ENCODE measurements at places on chromosomes 4 and X.

GRCh38 chr4:23904639-23905071 is 14.8 kb upstream of the PPARGC1A start:
- DNase-seq = no peak

DNA sequence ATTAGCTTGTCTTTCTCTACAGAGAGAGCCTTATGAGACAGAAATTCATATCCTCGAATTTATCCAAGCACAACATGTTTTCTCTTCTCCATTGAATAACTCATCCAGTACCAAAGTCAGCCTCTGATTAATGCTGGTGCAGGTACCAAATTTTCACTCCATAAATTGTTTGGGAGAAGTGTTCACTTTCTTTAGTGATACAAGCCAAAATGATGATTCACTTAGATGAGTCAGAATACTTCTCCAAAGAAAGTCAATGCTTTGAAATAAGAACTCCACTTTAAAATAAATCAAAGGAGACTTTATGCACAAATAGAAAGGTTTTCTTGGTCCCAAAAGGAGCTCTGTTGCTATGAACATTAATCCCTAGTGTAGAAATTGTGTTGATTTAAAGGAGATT is 60.2 kb downstream of the MAOB start:
- DNase-seq = no peak

GRCh38 chrX:123223859-123224258 is 39.8 kb downstream of the GRIA3 start:
- DNase-seq = no peak

GRCh38 chrX:17552044-17552650 is 177.1 kb downstream of the NHS start:
- no peak for DNase-seq

- DNase-seq = no peak
Measured at GRCh38 chrX:132226169-132226568, 6.9 kb upstream of the RAP2C start.

DNA sequence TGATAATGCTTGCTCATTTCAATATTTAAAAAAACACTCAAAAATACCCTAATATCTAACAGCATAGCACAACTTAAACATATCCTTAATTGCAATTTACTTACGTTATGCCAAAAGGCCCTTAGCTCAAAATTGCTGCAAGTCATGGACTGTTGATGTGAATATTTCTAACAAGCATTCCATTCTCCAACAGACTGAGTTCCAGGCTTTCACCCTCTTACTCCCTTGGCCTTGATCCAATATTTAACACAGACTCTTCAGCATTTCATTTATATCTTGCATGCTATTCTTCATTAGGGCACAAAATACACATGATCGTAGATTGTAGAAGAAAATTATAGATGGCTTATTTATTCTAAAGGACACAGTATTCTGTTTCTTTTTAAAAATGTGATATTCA is 96.5 kb downstream of the RNF150 start:
- DNase-seq = no peak

- DNase-seq = no peak
Measured at GRCh38 chrX:15310117-15310516, 5.3 kb downstream of the ASB11 start.

- DNase-seq = no peak
Measured at GRCh38 chrX:84322083-84322827, 134.3 kb upstream of the RPS6KA6 start.

DNA sequence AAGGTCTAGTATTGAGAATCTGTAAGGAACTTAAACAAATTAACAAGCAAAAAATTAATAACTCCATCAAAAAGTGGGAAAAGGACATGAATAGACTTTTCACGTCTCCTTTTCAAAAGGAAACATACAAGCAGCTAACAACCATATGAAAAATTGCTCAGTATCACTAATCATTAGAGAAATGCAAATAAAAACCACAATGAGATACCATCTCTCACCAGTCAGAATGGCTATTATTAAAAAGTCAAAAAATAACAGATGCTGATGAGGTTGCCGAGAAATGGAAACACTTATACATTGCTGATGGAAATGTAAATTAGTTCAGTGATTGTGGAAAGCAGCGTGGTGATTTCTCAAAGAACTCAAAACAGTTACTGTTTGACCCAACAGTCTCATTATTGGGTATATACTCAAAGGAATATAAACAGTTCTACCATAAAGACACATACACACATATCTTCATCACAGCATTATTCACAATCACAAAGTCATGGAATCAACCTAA is 410.4 kb upstream of the SMIM31 start:
- DNase-seq = no peak

GRCh38 chrX:93791304-93791703 is 117.3 kb downstream of the FAM133A start:
- DNase-seq = no peak

GRCh38 chrX:74579597-74580198 is 34.7 kb downstream of the RLIM start:
- no peak for DNase-seq

DNA sequence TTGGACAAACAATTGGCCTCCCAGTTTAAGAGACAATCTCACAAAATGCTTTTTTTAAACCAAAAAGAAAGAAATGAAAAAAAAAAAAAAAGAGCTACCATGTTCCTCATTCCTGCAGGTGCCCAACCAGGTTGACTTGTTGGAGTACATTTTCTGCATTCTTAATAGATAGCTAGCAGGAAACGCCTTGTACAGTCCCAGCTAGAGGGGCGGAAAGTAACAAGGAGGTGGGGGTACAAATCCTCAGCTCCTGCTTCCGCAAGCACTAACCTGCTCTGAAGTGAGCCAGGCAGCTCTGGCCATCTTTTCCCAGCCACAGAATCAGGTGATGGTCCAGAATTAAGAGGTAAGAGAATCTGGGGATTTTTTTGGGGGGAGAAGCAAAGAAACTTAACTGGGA is at the start of gene VGLL1:
VGLL1 (plus strand) TSS at position 265 of the 400 bp plus-strand sequence. CDS start 3,806 bp downstream, outside the sequence.
- no peak for DNase-seq

GRCh38 chr4:157572951-157573350 is 352.4 kb downstream of the GRIA2 start:
- no peak for DNase-seq

DNA sequence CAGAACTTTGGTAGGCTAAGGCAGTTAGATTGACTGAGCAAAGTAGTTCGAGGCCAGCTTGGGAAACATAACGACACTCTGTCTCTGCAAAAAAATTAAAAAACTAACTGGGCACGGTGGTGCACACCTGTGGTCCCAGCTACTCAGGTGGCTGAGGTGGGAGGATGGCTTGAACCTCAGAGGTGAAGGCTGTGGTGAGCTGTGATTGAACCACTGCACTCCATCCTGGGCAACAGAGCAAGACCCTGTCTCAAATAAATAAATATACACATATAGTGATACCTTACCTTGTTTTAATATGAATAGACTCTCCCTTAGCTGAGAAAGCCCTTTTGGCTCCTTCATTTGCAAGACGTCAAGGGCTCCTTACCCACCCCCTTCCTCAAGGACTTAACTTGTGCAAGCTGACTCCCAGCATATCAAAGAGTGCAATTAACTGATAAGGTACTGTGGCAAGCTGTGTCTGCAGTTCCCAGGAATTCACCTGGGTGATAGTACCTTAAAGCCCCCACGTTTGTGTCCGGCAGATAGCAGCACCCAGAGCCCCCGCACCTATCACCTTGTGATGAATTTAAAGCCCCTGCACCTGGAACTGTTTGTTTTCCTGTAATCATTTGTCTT is 655.6 kb upstream of the GALNTL6 start:
- no peak for DNase-seq

DNA sequence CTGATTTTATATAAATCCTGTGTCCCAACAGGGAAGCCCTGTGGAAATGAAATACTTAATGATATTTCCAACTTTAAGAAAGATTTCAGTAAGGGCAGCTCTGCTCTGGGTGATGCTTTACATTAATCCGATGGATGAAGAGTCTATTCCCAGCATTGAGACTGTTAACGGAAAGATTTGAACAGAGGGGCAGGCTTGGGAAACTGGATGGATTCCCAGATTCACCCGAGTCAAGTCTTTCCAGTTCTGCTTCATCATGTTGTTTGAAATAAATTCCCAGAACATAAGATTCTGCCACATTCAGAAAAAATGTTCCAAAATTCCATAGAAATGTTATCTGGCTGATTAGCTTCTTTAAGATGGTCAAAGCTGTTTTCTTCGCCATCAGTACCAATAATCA is 246.0 kb downstream of the FBXW7 start:
- no peak for DNase-seq

- DNase-seq = no peak
Measured at GRCh38 chr4:71261633-71262121, 77.1 kb upstream of the SLC4A4 start.

DNA sequence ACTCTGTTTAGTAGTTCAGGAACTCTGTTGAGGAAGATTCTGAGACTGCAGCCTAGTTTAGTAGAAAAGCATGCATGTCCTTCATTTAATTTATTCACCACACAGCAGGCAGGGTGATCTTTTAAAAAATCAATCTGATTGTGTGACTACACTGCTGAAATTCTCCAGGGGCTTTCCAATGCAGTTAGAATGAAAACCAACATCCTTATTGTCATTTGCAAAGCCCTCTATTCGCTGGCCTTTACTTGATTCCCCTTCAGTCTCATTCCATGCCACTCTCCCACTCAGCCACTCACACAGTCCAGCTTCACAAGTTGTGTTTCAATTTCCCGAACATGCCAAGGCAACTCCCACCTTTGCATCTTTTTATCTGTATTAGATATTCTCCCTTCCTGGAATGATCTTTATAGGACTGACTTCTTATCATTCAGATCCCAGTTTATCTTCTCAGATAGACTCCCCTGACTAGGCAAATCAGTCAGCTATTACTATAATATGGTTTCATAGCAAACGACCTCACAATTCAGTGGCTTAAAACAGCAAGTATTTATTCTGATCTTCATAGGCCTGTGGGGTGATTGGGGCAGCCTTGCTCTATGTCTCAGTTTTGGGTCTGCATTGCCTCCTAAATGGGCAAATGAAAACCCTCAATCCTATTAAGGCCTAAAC is 21.3 kb upstream of the FTHL17 start:
- no peak for DNase-seq

DNA sequence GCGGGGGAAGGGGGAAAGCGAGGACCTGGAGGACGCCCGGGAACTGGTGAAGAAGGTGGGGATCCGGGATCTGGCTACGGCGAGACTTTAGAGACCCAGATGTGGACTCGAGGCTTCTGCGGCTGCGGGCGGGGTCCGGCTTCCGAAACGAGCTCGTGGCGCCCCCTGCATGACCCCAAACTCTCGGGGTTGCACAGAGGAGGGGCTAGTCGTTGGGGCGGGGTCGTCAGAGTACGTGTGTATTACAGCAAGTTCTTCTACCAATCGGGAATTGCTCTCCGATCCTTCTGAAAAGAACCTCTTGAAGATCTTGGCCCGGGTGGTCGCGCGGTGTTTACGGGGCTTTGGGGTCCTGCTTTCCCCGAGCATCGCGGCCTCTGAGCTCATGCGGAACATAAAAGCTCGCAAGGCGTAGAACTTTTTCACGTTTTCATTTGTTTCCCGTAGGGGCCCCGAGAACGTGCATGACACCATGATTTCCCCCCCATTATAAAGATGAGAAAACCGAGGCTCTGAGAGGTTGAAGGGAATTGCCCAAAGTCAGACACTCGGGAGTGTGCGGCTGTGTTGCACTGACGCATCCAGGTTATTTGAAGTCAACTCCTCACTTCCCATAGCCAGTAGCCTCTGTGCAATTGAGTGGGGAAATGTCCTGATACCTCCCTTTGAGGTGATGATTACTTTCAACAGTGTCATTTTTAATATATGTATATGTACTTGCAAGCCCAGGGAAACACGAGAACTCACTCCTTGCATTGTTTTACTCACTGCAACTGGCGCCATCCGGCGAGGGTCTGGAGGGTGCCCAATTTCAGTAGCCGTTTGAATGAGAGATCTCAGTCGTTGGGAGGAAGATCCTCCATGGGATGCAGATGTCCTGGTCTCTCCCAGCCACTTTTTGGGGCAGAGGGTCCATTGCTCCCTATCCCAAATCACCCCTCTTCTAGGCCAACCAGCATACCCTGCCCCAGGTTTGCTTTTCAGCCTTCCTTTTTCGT is at the start of gene BEND4:
BEND4 (minus strand) TSS at position 149 of the 998 bp plus-strand sequence. CDS start 512 bp downstream, outside the sequence.
- DNase-seq = no peak

DNA sequence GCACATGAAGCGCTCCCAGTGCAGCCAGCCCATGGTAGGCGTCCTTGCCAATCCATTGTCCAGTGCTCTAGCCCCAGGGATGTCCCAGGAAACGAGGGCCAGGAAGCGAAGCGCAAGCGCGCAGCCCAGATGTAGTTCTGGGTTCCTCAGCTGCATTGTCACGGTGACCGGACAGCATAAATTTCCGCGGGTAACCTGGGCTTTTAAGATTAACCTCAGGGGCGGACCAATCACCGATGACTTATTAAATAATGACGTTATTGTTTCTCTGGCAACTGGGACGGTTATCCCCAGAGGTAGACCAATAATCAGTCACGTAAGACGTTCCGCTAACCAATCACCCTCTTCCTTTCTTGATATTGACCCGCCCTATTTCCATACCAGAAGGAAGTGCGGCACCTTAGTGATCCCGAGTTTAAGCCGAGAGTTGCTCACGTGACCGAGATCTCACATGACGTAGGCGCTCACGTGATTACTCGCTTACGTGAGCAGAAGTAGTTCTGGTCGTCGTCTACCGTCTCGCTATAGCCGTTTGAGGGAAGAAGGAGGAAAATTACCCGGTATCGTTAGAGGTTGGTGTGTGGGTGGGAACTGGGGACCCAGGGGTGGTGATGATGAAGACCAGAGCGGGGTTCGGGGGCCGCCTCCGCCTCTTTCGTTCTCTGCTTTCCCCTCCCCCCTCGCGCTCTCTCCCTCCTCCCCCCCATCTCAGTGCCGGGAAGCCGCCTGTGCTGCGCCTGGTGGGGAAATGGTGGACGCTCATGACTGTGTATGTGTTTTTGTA is at the start of the genes GLA and HNRNPH2:
GLA (minus strand) TSS at position 178 of the 784 bp plus-strand sequence; CDS start at position 156, 22 bp downstream.
HNRNPH2 (plus strand) TSS at position 475 of the 784 bp plus-strand sequence. CDS start 3,767 bp downstream, outside the sequence.
- DNase-seq = peak; percentile 80

- no peak for DNase-seq
Measured at GRCh38 chrX:39716401-39716800, 381.4 kb downstream of the BCOR start.

- no peak for DNase-seq
Measured at GRCh38 chr4:38466401-38466800, 197.6 kb upstream of the KLF3 start.

DNA sequence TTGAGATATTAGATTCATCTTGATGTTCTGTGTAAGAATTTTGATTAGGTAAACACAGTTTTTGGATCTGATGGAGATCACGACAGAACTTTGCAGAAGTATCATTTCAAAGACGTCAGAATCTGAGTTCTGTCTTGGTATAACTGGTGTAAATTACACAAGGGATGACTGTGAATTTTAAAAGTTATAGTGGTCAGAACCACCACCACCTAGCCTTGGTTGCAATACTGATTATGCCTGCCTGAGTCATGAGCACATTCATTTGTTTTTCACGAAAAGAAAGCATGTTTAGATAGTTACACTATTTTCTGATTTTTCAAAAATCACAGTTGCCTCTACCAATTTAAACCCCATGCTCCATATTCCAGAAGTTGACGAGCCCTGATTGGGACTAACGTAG is 54.8 kb downstream of the ZFX start:
- DNase-seq = no peak

DNA sequence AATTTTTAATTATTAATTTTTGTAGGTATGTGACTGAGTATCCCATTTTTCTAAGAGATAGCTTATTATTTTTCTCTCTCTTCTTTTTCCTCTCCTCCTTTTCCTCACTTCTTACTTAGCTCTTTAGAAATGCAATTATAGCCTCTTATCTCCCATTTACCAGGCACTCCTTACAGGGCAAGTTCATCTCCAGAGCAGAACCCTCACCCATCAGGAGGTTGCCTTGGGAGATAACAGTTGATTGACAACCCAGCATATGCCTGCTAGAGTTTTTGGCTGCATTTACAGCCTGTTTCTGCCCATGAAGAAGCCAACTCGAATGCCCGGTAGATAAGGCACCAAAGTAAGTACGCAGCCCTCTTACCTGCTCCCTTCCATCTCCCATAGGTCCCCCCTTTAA is 572.9 kb upstream of the ZFP42 start:
- DNase-seq = no peak
